Activated naive CD4-positive, alpha-beta T cell treated with anti-CD3 and anti-CD28 coated beads for 36 hours (primary cell): ENCODE measurements at places on chromosomes 11 and 22.
A peak's percentile ranks its signal among the peaks of the same experiment; 100 is the strongest.

GRCh38 chr11:74566146-74566960 is 26.0 kb upstream of the POLD3 start:
- no peak for DNase-seq

- DNase-seq, result no peak
Measured at GRCh38 chr11:43802509-43802908, 78.1 kb upstream of the ALKBH3 start.

DNA sequence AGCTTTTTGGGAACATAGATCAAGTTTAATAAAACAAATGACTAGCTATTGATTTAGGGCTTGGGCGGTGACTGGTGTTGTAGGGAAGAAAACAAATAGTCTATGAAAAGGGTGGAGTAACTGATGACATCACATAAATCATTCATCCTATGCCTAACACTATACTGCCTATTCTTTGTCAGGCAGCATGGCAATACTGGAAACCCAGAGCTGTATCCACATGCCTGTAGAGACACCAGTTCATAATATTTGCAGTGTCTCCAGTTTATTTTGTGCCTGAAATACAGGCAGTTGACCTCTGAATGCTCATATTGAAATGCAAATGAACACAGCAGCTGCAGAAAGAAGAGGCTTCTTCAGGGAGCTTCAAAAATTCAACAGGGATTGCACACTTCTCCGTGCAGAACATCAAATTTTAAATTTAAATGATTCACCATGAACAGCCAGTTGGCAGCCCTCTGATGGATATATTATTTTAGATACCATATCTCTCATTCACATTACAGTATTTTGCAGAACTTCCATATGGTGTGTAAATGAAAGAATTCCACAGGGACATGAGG is 283.1 kb upstream of the CTSC start:
- no peak for DNase-seq

DNA sequence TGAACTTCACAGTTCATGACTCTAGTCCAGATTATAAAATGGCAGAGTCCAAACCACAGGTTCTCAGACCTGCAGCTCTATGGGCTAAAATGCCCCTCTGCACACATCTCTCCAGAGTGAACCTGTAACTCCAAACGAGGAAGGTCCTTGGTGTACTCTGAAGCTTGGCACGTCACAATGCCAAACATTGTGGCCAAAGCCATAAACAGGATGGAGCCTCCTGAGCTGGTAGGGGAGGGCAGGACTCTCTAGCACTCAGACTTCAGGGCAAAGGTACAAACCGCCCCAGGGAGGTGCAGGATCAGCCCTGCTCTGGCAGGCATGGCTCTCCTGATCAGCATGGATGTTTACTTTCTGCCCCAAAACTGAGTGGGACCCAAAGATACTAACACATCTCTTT is 2.3 kb downstream of the SCUBE2 start:
- no peak for DNase-seq

DNA sequence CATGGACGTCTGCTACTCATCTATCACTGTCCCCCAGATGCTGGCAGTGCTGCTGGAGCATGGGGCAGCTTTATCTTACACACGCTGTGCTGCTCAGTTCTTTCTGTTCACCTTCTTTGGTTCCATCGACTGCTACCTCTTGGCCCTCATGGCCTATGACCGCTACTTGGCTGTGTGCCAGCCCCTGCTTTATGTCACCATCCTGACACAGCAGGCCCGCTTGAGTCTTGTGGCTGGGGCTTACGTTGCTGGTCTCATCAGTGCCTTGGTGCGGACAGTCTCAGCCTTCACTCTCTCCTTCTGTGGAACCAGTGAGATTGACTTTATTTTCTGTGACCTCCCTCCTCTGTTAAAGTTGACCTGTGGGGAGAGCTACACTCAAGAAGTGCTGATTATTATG is 9.2 kb upstream of the OR9Q2 start:
- no peak for DNase-seq

GRCh38 chr11:61752117-61752924 is at the start of gene MYRF:
MYRF (plus strand) TSS chr11:61752636; CDS start chr11:61752745, 109 bp downstream.
- DNase-seq, result peak; percentile 49

DNA sequence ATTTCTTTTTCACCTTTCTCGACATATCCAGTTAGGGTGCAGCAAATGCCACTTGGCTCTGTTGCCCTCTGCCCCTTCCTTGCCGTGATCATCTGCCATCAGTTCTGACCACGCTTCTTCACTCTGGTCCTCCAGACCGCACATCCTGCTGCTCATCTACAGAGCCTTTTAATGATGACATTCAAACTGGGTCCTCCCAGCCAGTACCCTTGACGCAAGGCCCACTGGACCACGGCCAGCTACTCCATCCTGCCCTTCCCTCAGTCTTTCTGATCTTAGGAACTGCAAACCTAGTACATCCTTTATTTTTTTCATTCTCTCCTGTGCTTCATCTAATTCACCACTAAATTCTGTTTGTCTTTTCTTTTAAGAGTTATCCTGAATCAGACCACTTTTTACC is 551.8 kb downstream of the NTM start:
- DNase-seq, result no peak

GRCh38 chr11:44770401-44770800 is 43.6 kb downstream of the TSPAN18 start:
- DNase-seq, result no peak
